NCI-H524 (cell line): ENCODE measurements at places on chromosomes 2 and 18.

GRCh38 chr2:197500503-197501131 is 438 bp downstream of the HSPE1 start:
- DNase-seq = no peak

GRCh38 chr18:57798713-57799373 is 4.3 kb downstream of the ATP8B1 start:
- no peak for DNase-seq

DNA sequence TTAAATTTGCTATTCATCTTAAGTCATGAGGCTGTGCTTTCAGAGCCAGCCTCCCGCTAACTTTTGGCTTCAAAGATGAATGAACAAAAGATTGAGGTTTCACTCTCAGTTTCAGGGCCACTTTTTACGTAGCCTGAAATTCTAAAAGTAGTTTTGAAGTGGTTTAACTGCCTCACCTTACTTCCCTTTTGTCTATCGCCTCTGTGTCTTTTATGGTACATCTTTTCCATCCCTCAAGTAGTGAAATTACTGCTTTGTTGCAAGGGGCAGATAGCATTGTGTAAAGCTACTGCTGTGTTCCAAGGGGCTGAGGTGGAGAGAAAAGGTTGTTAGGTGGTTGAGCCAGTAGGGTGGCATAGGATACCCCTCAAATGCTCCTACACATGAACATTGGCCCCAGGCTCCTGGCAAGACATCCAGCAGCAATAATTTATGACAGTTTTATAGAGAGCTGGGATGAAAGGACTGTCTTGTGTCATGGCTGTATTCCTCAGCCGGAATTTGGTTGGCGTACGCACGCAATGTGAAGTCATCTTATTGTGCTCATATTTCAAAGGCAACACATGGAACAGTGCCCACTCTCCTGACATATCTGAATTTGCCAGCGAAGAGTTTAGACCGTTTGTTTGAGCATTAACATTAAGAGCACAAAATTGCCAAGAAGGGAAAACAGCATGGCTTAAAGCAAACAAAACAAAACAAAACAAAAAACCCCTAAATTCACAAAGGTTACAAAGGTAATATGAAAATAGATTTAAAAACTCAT is 32.2 kb downstream of the QPCT start:
- DNase-seq = no peak

- no peak for DNase-seq
Observed at GRCh38 chr2:132654968-132655367, 15.0 kb downstream of the LYPD1 start.

DNA sequence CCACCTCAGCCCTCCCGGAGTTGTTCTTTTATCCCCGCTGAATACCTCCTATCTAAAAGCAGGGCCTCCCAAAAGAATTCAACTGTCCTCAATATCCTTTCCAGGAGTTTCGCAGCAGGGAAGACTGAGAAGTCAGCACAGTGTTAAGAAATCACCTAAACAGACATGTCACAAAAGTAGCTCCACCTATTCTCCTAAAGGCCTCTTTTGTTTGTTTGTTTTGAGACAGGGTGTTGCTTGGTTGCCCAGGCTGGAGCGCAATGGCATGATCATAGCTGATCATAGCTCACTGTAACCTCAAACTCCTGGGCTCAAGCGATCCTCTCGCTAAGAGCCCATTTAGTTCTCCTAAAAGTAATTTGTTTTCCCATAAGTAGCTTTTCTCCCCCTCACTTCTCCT is 53.8 kb downstream of the TEX44 start:
- no peak for DNase-seq

DNA sequence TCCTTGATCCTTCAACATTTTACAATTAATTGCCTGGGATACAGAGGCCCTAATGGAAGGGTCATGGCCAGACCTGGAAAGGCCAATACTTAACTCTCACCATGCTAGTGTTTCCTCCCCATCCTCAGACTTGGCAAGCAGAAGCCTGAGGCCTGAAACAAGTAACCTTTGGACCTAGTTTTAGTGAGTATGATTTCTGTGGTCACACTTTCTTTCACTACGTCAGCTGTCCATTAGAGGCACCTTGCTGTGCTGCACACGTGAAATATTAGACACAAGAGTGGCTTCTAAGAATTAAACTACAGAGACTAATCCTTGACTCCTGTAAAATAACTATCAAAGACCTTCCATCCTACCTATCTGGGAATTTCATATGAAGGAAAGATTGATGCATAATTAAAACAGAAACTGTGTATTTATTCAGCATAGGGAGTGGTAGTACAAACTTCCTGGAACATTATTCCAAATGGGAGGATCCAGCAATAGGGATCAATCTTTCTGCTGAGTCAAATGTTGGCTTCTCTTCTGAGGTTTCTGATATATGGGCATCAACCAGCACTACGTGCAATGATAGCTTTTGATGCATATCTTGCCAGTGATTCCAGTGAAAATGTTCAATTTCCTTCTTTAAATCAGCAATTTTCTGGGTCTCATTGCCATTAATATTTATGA is 249.7 kb downstream of the IKZF2 start:
- DNase-seq = no peak

DNA sequence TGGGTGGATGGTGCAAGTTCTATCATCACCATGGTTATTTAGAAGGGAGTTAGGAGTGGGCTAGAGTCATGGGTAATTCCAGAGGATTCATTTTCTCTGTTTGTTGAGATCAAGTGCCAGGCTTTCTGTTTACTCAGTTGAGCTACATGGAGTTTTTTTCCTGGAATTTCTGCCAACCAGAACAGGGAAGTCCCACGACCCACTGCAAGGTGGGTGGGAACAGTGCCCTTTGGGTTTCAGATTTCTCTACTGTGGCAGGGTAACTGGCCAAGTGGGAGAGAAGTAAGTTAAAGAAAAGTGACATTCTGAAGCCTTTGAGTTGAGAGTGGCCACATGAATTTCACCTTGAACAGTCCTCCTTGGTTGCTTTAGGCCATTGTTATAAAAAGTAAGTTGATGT is 138.9 kb downstream of the SLC39A10 start:
- no peak for DNase-seq

GRCh38 chr2:7454592-7454991 is 537.4 kb downstream of the RNF144A start:
- DNase-seq = no peak

GRCh38 chr18:67400502-67401117 is 115.9 kb downstream of the DSEL start:
- no peak for DNase-seq

DNA sequence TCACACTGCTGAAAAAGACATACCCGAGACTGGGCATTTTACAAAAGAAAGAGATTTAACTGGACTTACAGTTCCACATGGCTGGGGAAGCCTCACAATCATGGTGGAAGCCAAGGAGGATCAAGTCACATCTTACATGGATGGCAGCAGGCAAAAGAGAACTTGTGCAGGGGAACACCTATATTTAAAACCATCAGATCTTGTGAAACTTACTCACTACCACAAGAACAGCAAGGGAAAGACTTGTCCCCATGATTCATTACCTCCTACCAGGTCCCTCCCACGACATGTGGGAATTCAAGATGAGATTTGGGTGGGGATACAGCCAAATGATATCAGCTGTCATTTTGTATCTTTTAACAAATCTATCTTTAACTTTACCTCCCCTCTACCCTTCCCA is 251.1 kb upstream of the RASGRP3 start:
- DNase-seq = no peak

DNA sequence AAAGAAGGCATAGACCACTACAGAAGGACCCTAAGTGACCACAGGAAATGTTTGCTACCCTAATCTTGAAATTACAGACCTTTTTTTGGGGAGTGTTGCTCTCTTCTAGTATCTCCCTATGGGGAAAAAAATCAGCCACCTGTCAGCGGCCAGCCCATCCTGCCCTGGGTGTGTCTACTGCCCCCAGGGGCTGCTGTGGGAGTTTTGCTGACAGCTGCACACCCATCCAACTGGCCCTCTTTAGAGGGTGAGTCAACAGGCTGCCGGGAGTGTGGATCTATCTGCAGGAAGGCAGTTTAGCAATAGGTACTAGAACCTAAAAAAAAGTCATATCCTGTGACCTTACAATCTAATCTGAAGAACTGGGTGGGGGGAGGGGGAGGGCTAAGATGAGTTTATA is 796 bp upstream of the DYSF start:
- peak; percentile 46 for DNase-seq

GRCh38 chr2:70806620-70807019 is 13.8 kb downstream of the CLEC4F start:
- no peak for DNase-seq

- no peak for DNase-seq
Observed at GRCh38 chr18:75456199-75456631, 28.7 kb upstream of the SMIM21 start.

DNA sequence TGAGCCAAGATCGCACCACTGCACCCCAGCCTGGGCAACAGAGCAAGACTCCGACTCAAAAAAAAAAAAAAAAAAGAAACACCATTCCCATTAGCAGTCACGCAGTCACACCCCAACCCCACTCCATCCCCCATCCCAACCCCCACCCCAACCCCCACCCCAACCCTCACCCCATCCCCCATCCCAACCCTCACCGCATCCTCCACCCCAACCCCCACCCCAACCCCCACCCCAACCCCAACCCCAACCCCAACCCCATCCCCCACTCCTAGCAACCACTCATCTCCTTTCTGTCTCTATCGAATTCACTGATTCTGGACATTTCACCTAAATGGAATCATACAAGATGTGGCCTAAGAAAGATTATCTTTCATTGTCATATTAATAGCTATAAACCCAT is 25.9 kb upstream of the ATP9B start:
- no peak for DNase-seq

GRCh38 chr2:1591978-1592907 is 152.1 kb downstream of the PXDN start:
- peak; percentile 97 for DNase-seq

GRCh38 chr2:236748385-236748784 is 178.8 kb downstream of the ACKR3 start:
- DNase-seq = no peak

- DNase-seq = no peak
Observed at GRCh38 chr2:177466337-177467195, 74.0 kb downstream of the AGPS start.

GRCh38 chr2:42794271-42795046 is 2.1 kb upstream of the HAAO start:
- no peak for DNase-seq

GRCh38 chr2:238938003-238938400 is 90.1 kb downstream of the TWIST2 start:
- no peak for DNase-seq

DNA sequence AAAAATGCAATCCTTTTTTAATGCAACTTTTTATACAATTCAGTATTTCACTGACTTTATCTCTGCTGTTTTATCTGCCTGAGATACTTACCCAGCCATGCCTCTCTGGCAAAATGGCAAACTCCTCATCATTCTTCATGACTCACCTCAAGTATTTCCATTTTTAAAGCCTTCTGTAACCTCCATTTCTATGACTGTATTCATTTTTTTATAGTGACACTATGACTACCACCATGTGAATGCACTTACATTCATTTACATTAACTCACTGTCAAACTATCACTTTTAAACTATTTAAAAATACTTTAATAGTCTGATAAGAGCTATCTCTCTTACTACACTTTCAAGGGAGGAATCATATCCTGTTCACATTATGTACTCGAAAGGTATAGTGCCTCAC is 99.4 kb upstream of the SCN7A start:
- DNase-seq = no peak

- DNase-seq = no peak
Observed at GRCh38 chr2:128901572-128902391, 583.1 kb upstream of the HS6ST1 start.

GRCh38 chr2:102783506-102784183 is 21.8 kb downstream of the TMEM182 start:
- DNase-seq = no peak

GRCh38 chr2:29700560-29700959 is 220.8 kb downstream of the ALK start:
- DNase-seq = no peak

GRCh38 chr2:190980630-190981209 is 33.3 kb downstream of the STAT1 start:
- no peak for DNase-seq

GRCh38 chr2:58900246-58901027 is 659.3 kb upstream of the FANCL start:
- no peak for DNase-seq

- peak; percentile 12 for DNase-seq
Observed at GRCh38 chr2:59339121-59339836, 1098.2 kb upstream of the FANCL start.

GRCh38 chr2:121791290-121791689 is 35.8 kb downstream of the TSN start:
- no peak for DNase-seq

- no peak for DNase-seq
Observed at GRCh38 chr2:28025123-28025522, 134.6 kb downstream of the BABAM2 start.
